ENCODE measurements at places on chromosomes 13 and 19. TPM values are rescaled to one million over a fixed set of nuclear protein-coding genes. Genes with fewer than 3 reads are reported as not detected.
A peak's percentile ranks its signal among the peaks of the same experiment; 100 is the strongest.

- DNase-seq = no peak
Measured at GRCh38 chr19:4980838-4981680, 12.1 kb downstream of the KDM4B start.

DNA sequence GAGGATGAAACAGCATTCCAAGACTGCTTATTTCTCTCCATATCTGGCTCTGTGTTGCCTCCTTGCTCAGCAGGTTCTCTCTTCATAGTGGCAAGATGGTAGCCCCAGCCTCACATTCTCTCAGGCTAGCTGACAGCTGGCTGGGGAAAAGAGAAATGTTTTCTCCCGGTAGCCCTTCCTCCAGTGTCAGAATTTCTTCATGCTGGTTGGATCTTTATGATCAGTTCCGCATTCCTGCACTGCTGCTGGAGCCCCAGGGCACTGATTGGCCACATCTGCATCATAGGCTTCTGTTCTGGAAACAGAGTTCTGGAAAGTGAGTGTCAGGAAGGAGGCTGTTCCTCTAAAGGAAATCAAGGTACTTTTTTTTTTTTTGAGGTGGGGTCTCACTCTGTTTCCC, 24.6 kb downstream of the POP4 start:
- DNase-seq = peak; percentile 48

DNA sequence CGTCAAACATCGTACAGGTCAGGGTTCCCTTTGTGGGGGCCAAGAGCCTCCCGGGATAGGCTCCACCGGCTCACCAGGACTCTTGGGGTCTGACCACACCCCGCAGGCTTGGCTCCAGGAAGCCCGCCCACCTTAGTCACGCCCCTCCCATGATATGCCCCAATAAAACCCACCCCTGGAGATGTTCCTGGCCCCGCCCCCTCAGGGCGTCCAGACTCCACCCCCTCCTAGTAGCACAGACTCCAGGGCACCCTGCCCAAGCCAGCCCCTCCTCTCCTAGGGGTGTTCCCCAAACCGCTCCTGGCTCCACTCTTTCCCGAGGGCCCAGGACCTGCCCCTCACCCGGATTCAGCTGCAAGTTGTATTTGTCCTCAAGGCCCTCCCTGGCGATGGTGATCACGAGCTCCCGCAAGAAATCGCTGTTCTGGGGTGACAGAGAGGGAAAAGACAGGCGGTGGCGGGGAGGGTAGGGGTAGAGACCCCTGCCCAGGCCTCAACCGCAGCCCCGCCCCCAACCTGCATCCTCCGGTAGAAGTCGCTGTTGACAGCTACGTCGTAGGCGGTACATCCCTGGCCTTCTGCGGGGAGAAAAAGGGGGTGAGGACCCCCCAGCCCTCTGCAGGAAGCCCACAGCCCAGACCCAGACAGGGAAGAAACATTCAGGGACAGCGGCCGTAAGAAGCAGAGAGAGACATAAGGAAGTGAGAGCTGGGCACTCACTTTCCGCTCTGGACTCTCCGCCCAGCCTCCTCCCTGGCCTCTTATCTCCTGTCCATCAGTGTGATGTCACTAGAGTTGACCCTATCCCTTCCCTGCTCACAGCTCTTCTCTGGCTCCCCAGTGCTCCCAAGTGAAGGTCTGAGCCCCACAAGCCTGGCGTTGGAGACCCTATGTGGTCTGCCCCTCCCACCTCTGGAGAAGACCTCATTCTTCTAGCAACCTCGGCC, 3.9 kb downstream of the PIH1D1 start:
- DNase-seq = peak; percentile 45

DNA sequence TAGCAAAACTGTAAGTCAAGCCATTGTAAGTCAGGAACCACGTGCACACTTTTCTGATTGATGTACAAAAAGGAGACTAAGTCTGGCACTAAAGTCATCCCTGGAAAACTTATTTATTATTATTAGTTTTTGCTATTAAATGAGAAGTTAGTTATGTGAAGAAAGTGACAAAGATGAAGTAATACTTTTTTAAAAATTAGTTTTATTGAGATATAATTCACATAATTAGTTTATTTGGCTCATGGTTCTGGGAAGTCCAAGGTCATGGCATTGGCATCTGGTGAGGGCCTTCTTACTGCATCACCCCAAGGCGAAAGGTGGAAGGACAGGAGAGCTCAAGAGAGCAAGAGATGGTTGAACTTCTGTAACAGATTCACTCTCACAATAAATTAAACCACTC, 36.9 kb downstream of the GARRE1 start:
- no peak for DNase-seq

DNA sequence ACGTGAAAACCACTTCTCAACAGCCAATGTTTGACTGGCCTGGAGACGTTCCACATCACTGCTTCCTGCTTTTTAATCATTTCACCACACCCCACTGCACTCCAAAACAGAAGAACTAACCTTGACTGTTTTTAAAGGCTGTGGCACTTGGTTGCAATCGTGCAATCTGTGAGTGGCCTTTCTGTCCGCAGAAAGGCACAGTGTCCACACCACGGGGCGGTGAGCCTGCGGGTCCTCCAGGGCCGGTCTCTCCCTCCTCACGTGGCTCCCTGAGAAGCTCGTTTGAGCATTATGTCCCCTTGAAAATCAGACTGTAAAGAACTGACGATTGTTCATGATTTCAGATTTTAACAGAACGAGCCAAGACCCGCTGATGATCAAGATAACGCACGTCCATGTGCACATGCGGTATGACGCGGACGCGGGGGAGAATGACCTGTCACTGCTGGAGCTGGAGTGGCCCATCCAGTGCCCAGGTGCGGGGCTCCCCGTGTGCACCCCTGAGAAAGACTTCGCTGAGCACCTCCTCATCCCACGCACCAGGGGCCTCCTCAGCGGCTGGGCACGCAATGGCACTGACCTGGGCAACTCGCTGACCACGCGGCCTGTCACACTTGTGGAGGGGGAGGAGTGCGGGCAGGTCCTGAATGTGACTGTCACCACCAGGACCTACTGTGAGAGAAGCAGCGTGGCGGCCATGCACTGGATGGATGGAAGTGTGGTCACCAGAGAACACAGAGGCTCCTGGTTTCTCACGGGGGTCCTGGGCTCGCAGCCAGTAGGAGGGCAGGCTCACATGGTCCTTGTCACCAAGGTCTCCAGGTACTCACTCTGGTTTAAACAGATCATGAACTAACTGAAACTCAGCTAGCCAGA, 13.0 kb downstream of the PROZ start:
- DNase-seq = no peak

DNA sequence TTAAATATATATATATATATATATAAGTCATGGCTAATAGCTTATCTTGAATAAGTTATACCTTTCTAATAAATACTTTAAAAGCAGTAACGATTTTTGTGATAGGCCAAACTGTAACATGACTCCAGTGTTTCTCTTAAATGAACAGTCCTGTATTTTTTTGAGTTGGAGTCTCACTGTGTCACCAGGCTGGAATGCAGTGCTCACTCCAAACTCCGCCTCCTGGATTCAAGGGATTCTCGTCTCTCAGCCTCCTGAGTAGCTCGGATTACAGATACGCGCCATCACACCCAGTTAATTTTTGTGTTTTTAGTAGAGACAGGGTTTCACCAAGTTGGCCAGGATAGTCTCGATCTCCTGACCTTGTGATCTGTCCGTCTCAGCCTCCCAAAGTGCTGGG, 814.2 kb upstream of the SLITRK5 start:
- DNase-seq = peak; percentile 5

- DNase-seq = no peak
Measured at GRCh38 chr19:3842948-3843347, 25.9 kb downstream of the ZFR2 start.

The IL11 gene
- total RNA-seq = 8.4 TPM

- DNase-seq = peak; percentile 72
Measured at GRCh38 chr13:28792992-28793391, 27.1 kb upstream of the MTUS2 start.

The USHBP1 gene
- not detected for total RNA-seq

- peak; percentile 55 for DNase-seq
Measured at GRCh38 chr19:49591731-49592485, 926 bp downstream of the PRR12 start.

- no peak for DNase-seq
Measured at GRCh38 chr13:82962397-82962796, 919.9 kb downstream of the SLITRK1 start.

DNA sequence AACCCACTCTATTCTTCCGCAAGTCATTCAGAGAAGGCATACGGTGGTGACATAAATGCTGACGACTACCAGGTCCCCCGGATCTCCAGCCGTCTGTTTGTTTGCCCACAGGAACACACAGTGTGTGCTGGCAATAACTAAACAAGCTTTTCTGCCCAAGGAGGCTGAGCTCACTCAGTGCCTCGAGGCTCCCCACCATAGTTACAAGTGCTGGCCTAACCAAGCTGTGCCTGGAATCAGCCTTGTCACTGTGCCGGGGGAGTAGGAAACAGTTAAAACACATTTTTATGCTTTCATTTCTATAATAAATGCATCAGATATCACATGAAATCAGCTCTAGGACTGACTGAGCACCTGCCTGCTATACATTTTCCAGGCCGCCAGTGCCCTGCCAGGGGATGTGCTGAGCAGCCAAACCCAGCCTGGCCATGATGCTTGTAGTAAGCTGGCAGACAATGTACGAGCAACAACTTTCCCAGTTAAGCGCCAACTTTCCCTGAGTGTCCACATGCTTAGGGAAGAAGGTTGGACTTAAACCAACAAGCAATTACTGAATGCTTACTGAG, 28.1 kb downstream of the BRD4 start:
- DNase-seq = no peak

DNA sequence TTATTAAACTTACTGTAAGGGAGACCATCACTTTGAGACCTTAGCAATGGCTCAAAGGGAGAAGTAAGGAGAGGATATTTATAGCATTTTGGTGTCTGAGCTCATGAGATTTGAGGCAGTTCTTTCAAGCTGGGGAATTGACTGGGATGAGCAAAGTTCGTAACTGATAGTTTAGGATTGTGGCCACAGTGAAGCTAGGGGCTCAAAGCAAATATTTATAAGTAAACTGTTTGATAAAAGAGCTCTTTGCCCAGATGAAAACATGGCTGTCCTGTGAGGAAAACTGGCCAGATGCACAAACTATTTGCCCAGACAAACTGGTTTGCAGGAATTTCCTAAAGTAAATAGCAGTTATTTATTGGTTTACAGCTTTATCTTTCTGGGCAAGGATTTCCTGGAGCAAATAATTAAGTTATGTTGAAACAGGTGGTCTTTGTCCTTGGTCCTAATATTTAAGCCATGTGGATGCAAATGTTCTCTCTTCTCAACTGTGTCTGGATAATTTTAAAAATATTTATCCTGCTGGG, 59.7 kb upstream of the TMTC4 start:
- no peak for DNase-seq

The ANGPTL4 gene
- 9.0 TPM for total RNA-seq

GRCh38 chr19:33477781-33478180, 43.8 kb downstream of the PEPD start:
- DNase-seq = no peak

DNA sequence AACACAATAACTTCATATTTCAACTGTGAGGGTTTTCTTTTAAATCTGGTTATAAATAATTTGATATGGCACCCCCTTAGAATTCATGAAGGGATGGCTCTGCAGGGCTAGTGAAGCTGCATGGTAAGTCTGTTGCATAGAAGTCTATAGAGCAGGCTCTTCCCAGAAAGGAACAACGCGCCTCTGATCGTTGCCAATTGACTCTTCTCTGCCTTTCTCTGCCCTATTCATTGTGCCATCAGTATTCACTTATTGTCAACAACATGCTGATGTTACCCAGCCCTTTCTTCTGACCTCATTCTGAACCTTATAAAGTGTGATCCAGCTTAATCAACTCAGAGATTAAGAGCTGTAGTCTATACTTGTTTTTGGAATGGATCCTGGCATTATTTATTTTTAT, 16.3 kb upstream of the DCT start:
- DNase-seq = no peak

DNA sequence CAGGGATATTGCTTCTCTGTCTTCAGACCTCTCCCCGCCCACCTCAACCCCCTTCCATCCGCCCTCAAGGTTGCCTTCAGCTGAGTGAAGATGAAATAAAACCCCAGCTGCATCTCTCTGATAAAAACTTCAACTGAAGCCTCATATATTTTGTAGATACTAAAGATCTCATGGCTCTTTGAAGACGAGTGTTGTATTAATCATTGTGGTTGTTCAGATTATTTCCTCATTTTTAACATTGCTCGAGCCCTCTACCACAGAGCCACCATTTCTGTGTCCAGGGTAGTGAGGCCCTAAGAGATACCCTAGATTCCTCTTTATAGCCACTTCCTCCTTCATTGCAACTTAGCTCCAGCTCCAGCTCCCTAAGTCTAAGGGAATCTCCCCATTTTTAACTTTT, 312.8 kb upstream of the ZNF507 start:
- no peak for DNase-seq

The EPSTI1 gene
- total RNA-seq = 7.9 TPM

- DNase-seq = no peak
Measured at GRCh38 chr13:95647321-95647720, 2.8 kb upstream of the DZIP1 start.

DNA sequence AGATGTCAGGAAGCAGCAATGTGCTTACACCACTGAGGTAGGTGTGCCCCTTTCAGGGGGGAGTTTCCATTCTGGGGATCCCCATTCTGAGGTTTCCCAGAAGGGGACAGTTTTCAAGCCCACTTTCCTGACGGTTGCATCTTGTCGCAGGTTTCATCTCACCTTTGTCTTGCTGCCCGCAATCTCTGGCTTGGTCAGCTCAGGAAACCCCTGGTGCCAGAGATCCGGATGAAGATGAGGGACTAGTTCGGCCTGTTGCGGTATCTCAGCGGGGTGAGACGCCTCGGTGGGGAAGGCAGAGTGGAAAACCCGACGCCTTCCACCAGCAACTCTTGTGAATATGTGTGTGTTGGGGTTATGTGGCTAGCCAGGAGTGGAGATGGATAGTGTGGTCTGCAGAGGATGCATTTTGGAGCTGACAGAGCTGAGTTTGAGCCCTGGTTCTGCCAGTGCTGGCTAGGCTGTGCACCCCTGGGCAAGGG, 13.1 kb downstream of the TNFSF9 start:
- no peak for DNase-seq

DNA sequence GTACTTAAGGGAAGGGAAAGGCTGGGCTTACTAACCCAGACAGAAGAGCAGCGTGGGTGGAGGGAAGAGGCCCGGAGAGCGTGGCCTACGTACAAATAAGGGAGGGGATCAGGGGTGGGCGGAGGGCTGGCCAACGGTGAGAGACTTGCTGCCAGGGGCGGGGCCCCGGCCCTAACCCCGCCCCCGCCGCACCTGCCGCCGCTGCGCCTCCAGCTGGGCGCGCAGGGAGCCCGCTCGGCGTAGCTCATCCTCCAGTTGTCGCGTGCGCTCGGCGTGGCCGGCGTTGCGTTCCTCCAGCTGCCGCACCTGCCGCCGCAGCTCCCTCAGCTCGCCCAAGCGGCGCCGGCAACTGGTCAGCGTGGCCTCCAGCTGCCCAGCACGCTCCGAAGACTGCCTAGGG, 5.7 kb downstream of the HOOK2 start:
- no peak for DNase-seq
